ENCODE measurements at places on chromosomes 1 and 21.

GRCh38 chr1:22572818-22573217 lies 9.5 kb downstream of the EPHA8 start:
- no peak for DNase-seq

DNA sequence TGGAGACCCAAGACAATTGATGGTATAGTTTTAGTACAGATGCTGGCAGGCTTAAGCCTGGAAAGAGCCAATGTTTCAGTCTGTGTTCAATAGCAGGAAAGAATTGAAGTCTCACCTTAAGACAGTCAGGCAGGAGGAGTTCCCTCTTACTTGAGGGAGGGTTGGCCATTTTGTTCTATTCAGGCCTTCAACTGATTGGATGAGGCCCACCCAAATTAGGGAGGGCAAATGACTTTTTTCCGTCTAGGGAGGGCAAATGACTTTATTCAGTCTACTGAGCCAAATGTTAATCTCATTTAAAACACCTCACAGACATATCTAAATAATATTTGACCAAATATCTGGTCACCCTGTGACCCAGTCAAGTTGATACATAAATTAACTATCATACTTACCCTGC lies 31.4 kb upstream of the ELAVL4 start:
- no peak for DNase-seq

DNA sequence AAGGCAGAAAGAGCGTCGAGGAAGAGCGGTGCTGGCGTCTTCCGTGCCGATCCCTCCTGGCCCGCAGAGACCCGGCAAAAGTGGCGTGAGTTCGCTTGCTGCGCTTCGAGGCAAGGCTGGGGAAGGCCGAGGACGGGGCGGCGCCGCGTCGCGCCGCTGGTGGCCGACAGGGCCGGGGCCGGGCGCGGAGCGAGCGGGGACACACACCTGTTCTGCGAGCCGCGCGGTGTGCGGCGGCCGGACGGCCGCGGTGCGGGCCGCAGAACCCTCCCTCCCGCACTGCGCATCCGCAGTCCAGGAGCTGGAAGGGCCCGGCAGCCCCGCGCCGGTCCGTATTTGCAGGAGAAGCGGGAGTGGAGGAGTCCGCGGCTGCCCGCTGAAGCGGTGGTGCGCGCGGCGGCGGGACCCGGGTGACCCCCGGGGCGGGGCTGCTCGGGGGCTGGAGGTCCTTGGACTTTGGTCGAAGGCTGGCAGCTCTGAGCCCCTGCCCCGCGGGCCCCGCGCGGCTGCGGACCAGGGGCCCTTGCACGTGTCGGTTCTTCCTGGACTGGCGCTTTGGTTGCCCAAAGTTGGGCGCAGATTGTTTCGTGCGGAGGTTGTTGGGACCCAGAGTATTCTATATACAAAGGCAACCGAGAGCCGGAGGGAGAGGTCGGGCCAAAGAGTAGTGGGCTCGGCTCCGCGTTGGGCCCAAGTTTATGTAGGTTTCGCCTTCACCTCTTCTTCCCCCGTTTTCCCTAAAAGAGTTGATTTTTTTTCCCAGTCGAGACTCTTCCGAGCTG lies 2.6 kb downstream of the RNF220 start:
- no peak for DNase-seq

- no peak for DNase-seq
Measured at GRCh38 chr1:40640314-40641076, 25.0 kb downstream of the RIMS3 start.

- DNase-seq: no peak
Measured at GRCh38 chr1:23020706-23021405, 1.6 kb downstream of the KDM1A start.

DNA sequence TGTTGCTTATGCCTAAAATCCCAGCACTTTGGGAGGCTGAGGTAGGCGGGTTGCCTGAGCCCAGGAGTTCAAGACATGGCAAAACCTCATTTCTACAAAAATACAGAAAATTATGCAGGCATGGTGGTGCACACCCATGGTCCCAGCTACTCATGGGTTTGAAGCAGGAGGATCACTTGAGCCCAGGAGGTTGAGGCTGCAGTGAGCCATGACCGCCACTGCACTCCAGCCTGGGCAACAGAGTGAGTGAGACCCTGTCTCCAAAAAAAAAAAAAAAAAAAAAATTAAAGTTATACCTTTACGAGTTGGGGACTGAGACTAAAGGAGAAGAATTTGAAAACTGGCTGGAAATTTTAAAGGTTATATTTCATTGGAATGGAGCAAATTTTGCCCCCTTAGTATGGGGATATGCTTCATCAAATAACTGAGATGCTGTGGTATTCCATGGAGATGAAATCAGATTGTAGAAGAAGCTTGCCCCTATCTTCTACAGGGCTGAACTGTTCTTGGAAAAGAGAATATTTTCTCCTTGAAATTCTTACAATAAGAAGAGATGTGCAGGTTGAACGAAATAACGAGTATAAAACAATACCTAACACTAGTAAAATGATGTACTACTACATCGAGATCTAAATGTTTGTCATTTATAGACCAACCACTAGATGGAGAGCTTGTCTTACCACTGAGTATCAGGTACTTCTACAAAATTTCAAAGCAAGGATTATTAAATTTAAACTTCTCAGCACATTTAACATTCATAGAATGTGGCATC lies 34.9 kb upstream of the SCYL3 start:
- no peak for DNase-seq

DNA sequence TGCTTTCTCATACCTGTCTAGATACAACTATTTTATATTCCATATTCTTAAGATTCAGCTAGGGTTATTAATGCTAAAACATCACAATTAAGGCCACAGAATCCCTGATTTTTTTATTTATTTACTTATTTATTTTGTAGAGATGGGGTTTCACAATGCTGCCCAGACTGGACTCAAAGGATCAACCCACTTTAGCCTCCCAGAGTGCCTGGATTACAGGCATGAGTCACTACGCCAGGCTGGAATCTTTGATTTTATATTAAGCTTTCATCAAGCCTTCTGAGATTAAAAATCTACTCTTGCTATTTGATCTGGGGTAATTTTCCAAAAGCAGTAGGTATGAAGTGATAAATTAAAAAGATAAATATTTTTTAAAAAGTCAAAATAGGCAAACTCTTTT lies 38.9 kb downstream of the MCOLN2 start:
- no peak for DNase-seq

DNA sequence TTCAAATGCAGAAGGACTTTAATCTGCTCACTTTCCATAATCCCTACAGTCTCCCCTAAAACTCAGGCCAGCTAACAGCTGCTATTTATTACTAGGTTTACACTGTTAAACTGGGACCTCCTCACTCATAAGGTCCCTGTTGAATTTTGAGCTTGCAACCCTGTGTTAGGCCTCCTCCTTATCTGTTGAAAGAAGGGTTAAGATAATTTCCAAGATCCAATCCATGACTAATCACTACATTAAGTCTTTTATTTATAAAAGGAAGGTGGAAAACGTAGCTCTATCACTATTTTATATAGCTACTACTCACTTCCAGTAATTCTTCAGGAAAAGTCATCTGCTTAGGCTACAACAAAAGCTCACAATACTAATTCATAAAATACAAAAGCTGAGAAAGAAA lies 79.5 kb downstream of the EVI5 start:
- no peak for DNase-seq

DNA sequence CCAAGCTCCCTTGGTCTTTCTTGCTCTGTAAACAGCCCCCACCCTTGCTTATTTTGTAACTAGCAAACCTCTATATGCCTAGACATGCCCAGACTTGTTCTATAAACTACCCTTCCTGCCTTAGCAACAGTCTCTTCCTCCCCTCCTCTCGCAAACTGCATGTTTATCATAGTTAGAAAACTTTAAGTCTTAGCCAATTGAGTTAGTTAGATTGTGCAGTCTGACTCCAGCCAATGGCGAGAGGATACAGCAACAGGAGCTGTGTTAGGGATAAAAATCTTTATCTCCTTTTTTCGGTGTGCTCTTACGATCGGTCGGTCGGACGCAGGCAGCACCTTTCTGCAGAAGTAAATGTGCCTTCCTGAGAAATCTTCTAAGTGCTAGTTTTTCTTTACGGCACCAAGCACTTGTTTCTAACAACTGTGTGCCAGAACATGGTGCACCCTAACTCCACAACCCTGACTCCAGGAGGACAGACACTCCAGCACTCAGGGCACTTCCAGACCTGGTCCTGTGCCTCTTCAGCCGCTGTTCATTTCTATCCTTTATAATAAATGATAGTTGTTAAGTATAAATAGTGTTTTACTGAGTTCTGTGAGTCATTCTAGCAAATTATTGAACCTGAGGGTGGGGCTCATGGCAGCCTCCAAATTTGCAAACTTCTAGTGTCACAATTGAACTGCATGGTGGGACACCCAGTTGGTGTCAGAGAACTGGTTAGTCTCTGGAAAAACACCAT lies 25.7 kb upstream of the GNG4 start:
- DNase-seq: no peak
